ENCODE measurements at places on chromosomes 2 and 18.

DNA sequence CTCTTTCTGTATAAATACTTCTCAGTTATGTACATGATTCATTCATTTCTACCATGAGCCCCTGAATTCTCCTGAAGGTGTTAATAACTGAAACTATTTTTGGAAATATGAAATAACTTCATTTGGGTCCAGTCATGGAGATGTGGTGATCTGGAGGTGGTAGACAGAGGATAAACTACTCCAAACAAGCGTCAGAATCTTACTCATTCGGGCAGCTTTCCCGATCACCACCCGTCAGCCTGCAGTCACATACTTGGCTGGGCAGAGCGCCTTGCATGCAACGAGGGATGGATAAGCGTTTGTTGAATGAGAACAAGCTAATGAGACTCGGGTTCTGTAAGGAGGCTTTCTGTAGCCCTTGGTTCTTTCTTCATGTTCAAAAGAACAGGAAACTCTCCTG, 222.7 kb downstream of the CD226 start:
- no peak for DNase-seq

DNA sequence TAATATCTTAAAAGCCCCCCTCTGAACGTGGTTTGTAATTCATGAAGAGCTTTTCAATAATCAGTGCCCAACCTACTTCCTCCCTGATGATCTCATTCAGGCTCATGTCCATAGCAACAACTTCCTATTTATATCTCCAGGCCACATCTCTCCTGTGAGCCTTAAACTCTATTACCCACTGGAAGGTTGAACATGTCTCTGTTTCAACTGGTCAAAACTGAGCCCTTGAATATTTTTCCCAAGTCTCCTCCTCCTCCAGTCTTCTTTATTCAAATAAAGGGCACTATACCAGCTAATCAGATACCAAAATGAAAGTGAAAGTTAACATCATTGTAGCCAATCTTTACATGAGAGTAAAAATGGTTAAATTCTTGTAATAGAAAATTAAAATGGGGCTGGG, 63.7 kb upstream of the ITGA4 start:
- DNase-seq = no peak

DNA sequence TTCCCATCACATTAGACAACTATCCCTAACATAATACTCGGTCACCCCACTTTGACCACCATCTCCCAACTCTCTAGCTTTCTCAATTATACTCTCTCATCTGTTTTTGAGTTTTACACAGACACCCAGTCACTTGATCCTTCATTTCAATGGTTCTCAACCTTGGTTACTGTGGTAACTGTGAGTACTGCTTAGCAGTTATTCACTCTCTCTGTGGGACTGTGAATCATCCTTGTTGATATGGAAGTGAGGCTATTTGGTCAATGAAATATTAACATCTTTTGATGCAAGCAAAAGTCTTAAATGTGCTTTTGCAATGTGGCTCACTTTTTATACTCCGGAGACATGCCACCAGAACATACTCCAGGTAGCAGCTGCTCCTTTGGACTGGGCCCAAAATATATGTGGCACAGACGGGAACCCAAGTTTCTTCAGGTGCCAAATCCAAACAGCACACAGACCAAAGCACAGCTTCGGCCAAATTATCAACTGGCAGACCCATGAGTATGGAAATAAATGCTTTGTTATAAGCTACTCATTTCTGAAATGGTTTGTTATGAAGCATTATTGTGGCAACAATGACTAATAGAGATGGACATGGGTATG, 75.0 kb upstream of the SLC25A52 start:
- DNase-seq = no peak

- DNase-seq = no peak
Observed at GRCh38 chr2:204871231-204871953, 326.1 kb downstream of the PARD3B start.

- no peak for DNase-seq
Observed at GRCh38 chr18:58412844-58413666, 215.8 kb downstream of the ALPK2 start.

GRCh38 chr2:41622301-41622700, 425.5 kb upstream of the PKDCC start:
- DNase-seq = no peak

DNA sequence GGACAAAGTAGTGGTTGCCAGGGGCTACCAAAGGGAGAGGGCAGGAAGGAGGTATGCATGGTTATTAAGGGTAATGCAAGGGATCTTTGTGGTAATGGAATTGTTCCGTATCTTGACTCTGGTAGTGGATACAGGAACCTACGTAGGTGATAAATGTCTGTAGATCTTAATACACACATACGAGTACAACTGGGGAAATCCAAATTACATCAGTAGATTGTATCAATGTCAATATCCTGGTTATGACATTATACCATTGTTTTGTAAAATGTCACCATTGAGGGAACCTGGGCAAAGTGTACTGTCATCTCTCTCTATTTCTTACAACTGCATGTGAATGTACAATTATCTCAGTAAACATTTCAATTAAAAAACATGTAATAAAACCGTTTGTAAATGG, 56.2 kb downstream of the ALPK2 start:
- DNase-seq = no peak

- DNase-seq = no peak
Observed at GRCh38 chr2:32249731-32250236, 14.9 kb downstream of the NLRC4 start.
